ENCODE measurements at places on chromosomes 3 and 15.

DNA sequence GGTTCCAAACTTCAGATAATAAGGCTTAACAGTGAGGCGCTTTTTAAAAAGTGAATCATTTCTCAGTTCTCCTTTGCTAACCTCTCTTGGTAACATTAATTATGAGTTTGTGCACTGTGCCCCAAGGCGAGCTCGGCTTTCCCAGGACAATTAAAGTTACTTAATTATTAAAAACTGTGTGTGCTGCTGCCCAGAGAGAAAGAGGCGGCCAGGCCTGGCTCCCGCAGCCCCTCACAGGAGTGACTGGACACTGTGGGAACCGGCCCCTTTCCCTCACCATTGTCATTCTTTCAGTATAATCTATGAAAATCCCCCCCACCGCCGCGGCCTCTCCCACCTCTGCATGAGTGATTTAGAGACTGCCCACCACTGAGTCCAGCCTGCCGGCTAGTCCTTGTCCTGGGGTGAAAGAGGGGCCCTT, 43.1 kb upstream of the HES1 start:
- DNase-seq, result no peak

DNA sequence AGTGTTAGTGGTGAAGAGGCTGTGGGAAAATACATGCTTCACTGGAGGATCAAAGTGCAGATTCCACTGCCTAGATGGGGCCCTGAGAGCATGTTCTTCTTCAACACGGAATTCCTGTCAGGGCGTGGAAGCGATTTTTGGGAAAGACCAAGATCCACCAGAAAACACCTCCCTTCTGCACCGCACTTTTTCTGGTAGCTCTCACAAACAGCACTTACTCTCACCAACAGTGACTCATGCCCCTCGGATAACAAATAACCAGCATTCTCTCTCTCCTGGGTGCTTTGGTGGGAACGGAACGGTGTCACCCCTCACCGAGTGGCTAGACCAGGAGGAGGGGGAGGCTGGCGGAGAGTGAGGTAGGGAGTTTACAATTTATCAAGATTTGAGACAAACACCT, 40.1 kb downstream of the ADAMTSL3 start:
- DNase-seq, result no peak

GRCh38 chr3:114411811-114412803, 118.3 kb downstream of the TIGIT start:
- no peak for DNase-seq

DNA sequence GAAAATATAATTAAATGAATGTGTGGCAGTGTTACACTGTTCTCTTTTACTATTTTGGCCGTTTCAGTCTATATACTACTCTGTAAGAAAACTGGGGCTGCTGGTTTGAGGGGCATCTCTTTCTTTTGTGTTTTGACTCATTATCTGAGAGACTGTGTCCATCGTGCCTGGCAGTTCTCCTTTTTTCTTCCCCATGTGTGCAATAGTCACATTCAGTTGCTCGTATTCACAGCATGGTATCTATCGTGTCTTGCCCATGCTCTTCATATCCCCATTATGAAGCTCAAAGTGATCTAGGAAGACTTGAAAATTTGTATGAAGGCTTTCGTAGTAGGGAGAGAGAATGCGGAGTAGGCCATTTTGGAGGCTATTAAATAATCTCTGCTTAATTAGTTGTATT, 29.8 kb upstream of the FAH start:
- no peak for DNase-seq

DNA sequence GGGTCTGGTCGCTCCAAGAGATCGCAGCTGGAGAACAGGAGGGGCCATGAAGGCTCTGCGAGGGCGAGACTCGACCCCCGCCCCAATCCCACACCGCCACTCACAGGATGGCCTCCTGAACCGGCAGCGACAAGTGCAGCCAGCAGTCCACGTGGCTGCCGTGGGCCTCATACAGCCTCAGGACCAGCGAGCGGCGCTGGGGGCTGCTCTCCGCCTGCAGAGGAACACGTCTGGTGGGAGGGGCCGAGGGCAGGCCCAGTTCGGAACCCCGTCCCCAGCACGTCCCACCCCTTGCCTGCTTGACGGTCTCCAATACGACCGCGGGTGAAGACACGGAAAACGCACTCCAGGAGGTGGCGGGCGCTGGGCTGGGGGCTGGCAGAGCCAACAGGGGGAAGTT, 9.2 kb downstream of the NEIL1 start:
- no peak for DNase-seq

- no peak for DNase-seq
Measured at GRCh38 chr3:113055201-113055600, 64.4 kb downstream of the GTPBP8 start.

GRCh38 chr3:61157414-61157813, 93.8 kb downstream of the FHIT start:
- no peak for DNase-seq

- no peak for DNase-seq
Measured at GRCh38 chr3:64599651-64600050, 88.1 kb downstream of the ADAMTS9 start.

- DNase-seq, result no peak
Measured at GRCh38 chr15:88238618-88239430, 17.7 kb downstream of the NTRK3 start.

GRCh38 chr15:87764461-87765240, 491.9 kb downstream of the NTRK3 start:
- DNase-seq, result no peak

DNA sequence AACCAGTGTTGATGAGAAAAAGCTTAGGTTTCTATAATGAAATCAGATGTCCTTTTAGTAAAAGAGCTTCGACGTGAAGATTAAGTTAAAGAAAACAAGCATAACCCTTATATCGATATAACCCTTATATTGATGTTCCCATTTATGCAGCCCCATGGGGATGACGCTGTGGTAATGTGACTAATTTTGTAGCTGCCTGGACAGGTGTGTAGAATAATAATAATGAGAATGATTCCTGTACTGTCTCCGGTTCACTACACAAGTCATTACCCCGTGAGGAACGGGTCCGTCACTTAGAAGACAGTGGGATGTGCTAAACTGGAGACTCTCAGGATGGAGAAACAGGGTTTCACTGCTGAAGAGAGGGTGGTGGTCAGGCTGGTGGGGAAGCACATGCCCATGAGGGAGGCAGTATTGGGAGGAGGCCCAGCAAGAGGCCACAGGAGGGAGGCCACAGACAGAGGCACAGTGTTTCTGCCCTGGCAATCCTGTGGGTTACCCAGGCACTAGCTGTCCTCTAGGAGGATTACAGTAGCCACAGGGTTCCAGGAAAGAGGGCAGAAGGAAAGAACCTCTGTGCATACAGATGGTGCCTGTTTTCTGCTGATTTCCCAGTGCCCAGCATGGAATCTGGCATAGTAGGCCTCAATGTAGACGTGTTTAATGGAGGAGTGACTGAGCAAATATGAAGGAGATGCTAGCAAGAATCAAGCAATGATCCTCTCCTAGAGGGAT, 191.1 kb upstream of the TSC22D2 start:
- DNase-seq, result no peak

DNA sequence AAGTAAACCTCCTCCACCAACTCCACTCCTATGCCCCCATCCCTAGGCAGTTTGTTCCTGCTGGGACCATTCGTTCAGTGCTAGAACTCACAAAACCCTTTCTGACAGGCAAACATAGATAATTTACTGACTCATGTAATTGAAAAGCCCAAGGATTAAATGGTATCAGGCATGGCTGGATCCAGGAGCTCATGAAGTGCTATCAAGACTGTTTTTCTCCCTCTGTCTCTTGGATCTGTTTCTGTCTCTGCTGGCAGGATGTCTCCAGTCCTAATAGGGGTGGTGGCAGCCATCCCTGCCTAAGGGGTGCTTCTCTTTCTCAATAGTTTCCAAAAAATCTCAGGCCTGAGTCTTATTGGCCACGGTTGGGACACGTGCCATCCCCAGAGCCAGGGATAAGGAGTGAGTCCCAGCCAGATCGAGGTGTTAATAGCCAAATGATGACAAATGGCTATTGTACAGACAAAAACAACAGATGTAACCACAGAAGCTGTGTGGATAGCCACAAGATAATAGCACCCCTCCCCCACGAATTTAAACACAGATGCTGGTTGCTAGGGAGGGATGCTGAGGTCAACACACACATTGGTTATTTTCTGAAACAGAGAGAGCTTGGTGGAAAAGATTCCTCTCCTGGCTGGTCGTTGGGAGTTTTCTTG, 168.6 kb downstream of the SHQ1 start:
- DNase-seq, result no peak

GRCh38 chr15:63982381-63982854, 63.9 kb downstream of the DAPK2 start:
- DNase-seq, result no peak

- DNase-seq, result no peak
Measured at GRCh38 chr3:171190668-171191067, 164.1 kb upstream of the SLC2A2 start.

DNA sequence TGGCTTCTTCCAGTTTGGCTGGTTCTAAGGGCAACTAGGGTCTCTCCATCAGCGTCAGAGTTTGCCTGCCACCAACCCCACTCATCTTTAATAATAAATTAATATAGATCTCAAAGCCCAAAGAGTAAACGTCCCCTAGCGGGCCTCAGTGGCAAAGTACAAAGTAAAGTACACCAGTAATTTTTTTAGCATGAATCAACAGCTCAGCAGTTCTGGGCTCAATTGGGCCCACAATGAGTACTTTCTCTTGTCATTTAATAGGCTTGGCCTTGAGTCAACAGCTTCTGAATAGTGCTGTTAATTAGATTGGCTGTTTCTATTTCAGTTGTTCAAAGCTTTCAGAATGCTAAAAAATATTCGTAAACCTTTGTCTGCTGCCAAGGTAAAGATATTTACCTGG, 89.0 kb upstream of the PFN2 start:
- DNase-seq, result no peak

GRCh38 chr3:109023656-109024254, 70.1 kb upstream of the GUCA1C start:
- DNase-seq, result no peak

DNA sequence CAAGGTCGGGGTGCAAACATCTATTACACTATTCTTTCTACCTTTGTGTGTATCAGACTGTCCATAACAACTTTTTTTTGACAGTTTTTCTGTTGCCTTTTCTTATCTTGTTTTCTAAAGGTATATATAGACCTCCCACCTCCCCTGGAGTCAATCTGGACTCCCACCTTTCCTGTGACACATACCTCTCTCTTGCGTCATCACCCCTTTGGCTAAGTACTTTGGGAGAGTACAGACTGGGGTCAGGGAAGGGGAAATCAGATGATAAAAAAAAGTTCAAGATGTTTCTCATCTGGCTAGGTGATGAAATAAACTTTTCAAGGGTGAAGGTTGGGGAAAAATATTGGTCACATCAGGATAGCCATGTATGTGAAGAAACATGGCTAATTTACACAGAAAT, 17.2 kb downstream of the TSPAN3 start:
- DNase-seq, result no peak

GRCh38 chr15:32870240-32871033, 152.6 kb downstream of the GREM1 start:
- no peak for DNase-seq

DNA sequence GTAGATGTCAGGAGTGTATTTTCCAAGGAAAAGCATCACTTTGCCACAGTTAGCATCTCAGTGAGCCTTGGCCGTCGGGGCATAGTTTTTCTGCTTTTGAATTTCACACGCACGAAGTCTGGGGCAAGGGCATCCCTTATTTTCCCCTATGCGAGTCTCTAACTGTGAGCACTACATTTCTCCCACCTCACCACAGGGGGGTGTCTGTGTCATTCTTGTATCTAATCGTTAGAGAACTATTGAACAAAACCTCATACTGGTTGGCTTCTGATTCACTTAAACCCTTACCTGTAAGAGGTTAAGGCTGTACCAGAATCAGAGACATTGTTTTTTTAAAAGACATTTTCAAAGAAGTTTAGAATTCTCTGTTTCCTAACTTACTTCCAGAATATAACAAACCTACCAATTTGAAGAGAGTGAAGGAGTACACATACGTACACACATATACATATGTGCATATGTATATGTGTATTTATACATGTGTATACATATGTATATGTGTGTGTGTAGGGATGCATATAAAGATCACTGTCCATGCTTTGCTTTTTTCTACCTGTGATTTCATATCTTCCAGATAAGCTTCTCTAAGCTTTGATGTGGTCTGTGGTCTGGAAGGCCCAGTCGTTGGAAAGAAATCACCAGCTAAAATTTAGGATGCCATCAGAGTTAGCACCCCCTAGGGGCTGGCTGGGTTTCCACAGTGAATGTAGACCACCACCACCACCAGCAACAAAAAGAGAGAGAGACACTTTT, 49.4 kb downstream of the MYZAP start:
- DNase-seq, result no peak

- DNase-seq, result no peak
Measured at GRCh38 chr3:197458179-197458707, 97.5 kb downstream of the BDH1 start.

DNA sequence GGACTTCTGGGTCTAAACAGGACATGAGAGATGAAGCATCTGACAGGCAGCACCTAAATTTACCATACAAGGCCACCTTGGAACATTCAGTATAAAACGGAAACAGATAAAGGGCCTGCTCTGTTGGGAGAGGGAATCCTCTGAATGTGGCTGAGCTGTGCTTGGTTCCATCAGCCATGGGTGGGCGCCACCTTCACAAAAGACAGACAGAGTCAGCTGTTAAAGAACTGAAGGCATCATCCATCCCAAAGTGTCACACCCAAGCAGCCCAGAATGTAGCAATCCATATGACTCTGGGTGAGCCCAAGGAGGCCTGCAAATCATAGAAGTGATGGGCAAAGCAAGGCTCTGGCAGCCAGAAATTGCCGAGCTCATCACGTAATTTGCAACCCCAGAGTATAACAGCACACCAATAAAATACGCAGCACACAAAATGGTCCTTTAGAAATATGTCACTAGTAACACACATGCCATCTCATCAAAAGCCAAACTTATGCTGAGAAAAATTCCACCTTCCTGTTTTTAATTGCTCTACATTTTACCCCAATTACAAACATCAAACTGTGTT, 24.8 kb upstream of the RBP1 start:
- DNase-seq, result no peak

GRCh38 chr3:120092474-120092873, 1.8 kb downstream of the GSK3B start:
- DNase-seq, result no peak

DNA sequence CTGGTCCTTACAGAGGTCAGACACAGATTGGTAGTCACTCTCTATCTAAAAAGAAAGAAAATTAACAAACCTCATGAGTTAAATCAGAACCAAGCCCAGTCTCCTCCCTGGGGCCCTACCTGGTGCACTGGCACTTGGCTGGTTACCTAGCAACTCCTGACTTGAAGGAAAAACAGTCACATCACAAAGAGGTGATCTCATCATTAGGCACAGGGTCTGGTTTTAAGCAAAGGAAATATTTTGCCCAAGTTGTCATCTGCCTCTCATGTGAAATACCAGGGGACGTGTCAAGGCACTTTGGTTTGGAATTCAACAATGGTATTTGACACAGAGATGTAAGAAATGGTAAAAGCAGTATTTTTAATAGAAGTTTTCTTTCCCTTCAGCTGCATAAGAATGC, 47.7 kb upstream of the FMN1 start:
- DNase-seq, result no peak

DNA sequence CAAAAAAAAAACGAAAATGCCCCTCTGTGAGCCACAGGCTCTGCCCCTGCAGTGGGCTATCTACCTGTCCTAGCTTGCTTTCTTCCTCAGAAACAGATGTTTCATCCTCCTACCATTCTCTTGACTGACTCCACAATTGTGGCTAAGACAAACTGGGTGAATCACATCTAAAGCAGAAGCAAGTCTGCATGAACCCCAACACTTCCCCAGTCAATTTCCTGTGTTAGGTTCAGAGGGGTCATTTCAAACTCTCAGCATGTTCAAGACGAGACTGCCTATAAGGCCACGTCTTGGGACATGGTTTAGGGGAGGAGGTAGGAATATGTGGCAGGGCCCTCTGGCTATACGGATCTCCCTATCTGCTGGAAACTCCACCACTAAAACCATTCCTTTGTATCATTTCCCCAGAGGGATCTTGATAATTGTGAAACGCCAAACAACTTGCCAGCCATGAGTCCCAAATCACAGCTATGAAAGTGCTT, 28.6 kb upstream of the ANKDD1A start:
- no peak for DNase-seq
